CD8-positive, alpha-beta memory T cell (primary cell): ENCODE measurements at places on chromosomes 6 and 20.
A peak's percentile ranks its signal among the peaks of the same experiment; 100 is the strongest.

DNA sequence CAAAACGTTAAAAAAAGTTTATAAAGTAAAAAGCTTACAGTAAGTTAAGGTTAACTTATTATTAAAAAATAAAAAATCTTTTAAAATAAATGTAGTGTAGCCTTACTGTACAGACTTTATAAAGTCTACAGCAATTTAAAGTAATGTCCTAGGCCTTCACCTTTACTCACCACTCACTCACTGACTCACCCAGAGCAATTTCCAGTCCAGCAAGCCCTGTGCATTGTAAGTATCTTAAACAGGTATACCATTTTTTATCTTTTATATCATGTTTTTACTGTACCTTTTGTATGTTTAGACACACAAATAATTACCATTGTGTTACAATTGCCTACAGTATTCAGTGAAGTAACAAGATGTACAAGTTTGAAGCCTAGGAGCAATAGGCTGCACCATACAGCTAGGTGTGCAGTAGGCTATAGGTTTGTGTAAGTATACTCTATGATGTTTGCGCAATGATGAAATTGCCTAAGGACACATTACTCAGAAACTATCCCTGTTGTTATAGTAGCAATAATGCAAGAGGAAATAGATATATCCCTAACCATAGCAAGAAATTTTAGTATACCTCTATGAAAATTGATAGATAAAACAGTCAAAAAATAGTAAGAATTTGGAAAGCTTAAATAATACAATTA, 39.5 kb downstream of the FBXO5 start:
- DNase-seq, result no peak
- no peak overlapping the region for H3K4me3 ChIP-seq
- no peak overlapping the region for H3K27ac ChIP-seq
- H3K4me1 ChIP-seq, result peaks cover 5% of the 10 kb centered on the region
- H3K27me3 ChIP-seq, result no peaks in the 10 kb centered on the region
- H3K36me3 ChIP-seq, result no peaks in the 10 kb centered on the region

DNA sequence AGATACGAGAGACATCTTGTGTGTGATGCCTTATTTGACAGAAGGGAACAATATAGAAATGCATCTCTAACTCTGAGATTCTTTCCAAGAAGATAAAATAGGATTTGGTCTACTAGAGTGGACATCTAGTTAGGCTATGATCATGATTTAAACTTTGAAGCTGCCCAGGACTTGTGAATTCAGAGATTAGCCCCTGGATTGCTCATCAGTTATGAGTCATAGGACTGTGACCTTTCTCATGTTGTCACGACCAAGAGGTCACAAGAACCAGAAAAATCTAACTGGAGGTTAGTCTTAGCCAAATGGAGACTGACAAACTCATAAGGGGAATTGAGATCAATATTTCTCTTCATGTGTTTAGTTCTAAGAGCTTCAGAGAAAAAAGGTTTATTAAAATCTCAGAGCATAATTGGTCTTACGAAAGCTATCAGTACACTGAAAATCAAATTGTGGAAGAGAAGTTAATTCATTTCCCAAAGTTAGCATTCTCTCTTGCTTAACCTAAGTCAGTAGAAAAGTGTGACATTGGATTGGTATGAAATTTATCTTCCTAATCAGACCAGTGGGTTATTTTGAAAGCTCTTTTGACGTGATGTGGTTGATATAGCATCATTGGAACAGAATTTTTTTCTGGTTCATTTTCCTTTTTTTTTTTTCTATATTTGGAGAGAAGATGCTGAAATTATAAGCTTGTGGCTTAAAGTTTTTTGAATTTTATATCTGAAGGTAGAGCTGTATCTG, 245.7 kb downstream of the RNF144B start:
- no peaks in the 10 kb centered on the region for H3K36me3 ChIP-seq
- H3K27ac ChIP-seq, result no peak overlapping the region
- no peak overlapping the region for H3K4me3 ChIP-seq
- H3K27me3 ChIP-seq, result no peaks in the 10 kb centered on the region
- H3K4me1 ChIP-seq, result no peaks in the 10 kb centered on the region

- no peak for DNase-seq
- H3K4me3 ChIP-seq, result no peak overlapping the region
- H3K27me3 ChIP-seq, result peaks cover 68% of the 10 kb centered on the region
Observed at GRCh38 chr6:149933461-149933860, 8.4 kb upstream of the ULBP2 start.

DNA sequence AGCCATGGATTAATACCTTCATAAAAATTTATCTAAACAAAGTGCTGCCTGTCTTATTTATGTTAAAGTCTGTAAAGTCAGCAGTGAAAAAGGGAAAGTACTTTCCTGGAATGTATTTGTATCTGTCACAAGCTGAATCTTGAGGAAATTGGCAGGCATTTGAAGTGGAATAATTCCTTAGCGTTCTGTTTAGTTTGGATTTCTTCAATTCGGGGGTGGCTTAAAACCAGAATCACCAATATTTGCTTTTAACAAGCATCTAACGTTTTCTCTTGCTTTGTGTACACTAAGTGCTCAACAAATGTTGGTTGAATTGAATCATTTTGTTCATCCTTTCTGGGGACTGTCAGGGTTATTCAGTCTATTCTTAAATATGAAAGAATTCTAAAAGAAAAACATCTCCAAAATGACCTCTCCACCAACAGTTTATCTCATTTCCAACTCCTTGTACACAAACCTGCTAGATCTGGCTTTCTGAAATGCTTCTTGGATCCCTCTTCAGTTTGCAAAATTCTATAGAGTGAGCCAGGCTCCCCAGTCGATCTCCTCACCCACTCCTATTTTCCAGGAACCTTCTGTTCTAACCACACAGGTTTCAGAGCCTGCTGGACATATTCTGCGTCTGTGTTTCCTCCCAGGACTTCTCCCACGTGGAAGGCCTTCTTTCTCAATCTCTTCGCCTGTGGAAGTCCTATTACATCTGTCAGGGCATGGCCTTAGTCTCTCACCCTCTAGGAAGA, 2.0 kb upstream of the NPEPL1 start:
- peaks cover 6% of the 10 kb centered on the region for H3K36me3 ChIP-seq
- peaks cover 8% of the 10 kb centered on the region for H3K4me1 ChIP-seq
- H3K4me3 ChIP-seq, result no peak overlapping the region
- no peak overlapping the region for H3K27ac ChIP-seq

GRCh38 chr6:3732345-3733141, 19.0 kb downstream of the PXDC1 start:
- H3K4me1 ChIP-seq, result no peaks in the 10 kb centered on the region
- H3K27me3 ChIP-seq, result no peaks in the 10 kb centered on the region
- no peaks in the 10 kb centered on the region for H3K36me3 ChIP-seq
- DNase-seq, result peak; percentile 70

DNA sequence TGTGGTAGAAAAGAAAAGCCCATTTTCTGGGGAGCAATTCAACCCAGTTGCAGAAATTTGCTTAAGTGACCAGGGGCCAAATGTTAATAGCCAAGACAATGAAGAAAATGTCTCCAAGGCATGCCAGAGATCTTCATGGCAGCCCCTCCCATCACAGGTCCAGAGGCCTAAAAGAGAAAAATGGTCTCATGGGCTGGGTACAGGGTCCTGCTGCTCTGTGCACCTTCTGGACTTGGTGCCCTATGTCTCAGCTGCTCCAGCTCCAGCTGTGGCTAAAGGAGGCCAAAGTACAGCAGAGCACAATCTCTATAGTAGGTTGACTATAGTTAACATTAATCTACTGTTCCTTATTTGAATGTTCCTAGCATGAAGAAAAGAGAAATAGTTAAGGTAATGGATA, 44.7 kb downstream of the FRK start:
- DNase-seq, result no peak
- no peaks in the 10 kb centered on the region for H3K27me3 ChIP-seq
- no peaks in the 10 kb centered on the region for H3K36me3 ChIP-seq
- no peak overlapping the region for H3K4me3 ChIP-seq

GRCh38 chr20:2237059-2237458, 58.7 kb upstream of the TGM3 start:
- H3K27me3 ChIP-seq, result no peaks in the 10 kb centered on the region
- H3K4me1 ChIP-seq, result no peaks in the 10 kb centered on the region
- H3K4me3 ChIP-seq, result no peak overlapping the region
- no peaks in the 10 kb centered on the region for H3K36me3 ChIP-seq
- no peak overlapping the region for H3K27ac ChIP-seq

- no peaks in the 10 kb centered on the region for H3K4me1 ChIP-seq
- no peak overlapping the region for H3K27ac ChIP-seq
- H3K4me3 ChIP-seq, result no peak overlapping the region
- no peaks in the 10 kb centered on the region for H3K36me3 ChIP-seq
- no peaks in the 10 kb centered on the region for H3K27me3 ChIP-seq
Observed at GRCh38 chr6:74114428-74114827, 418.4 kb downstream of the CD109 start.

DNA sequence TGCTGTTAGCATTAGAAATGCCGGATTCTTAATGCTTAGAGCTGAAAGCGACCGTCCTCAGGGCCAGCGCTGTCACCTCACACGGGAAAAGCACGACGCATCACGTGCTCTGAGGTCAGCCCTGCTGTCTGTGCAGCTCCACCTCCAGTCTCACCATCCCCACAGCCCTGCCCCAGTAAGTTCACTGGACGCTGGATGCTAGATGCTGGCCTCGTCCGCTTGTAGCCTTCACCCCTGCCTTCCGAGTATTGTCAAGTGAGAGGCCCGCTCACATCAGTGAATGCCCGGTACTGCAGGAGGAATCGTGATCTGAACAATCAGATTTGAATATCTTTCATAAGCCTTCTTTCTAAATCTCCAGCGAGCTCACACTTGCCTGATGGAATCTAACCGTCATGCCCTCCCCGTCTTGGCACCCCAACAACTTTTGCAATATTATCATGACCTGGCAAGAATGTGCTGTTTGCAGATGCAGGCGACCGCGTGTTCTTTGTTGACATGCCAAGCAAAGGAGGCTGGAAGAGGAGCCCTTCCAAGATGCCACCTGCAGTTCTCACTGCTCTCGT, 64.9 kb downstream of the DLL1 start:
- DNase-seq, result no peak
- no peak overlapping the region for H3K27ac ChIP-seq
- no peaks in the 10 kb centered on the region for H3K27me3 ChIP-seq
- H3K4me3 ChIP-seq, result no peak overlapping the region
- H3K36me3 ChIP-seq, result no peaks in the 10 kb centered on the region

DNA sequence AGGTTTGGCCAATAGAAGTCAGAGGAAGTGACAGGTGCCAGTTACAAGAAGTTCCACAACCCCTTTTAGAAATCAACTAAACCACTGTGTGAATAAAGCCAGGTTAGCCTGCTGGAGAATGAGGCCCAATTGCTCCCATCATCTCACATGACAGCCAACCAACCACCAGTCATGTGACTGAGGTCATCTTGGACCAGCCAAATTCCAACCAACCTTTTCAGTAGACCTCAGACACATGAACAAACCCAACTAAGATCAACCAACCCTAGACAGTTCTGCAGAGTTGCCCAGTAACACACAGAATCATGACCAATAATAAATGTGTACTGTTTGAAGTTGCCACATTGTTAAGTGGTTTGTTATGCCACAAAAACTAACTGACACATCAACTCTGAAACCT, 44.6 kb upstream of the GGTLC1 start:
- no peak for DNase-seq
- H3K27ac ChIP-seq, result no peak overlapping the region
- H3K27me3 ChIP-seq, result no peaks in the 10 kb centered on the region
- no peaks in the 10 kb centered on the region for H3K36me3 ChIP-seq

- peaks cover 9% of the 10 kb centered on the region for H3K36me3 ChIP-seq
- no peak for DNase-seq
- H3K4me1 ChIP-seq, result no peaks in the 10 kb centered on the region
- no peak overlapping the region for H3K27ac ChIP-seq
Observed at GRCh38 chr6:166924531-166924930, 31.8 kb downstream of the RNASET2 start.

- no peaks in the 10 kb centered on the region for H3K36me3 ChIP-seq
- no peak overlapping the region for H3K4me3 ChIP-seq
- no peaks in the 10 kb centered on the region for H3K27me3 ChIP-seq
- no peaks in the 10 kb centered on the region for H3K4me1 ChIP-seq
Observed at GRCh38 chr6:124512431-124512830, 449.8 kb upstream of the RNF217 start.

DNA sequence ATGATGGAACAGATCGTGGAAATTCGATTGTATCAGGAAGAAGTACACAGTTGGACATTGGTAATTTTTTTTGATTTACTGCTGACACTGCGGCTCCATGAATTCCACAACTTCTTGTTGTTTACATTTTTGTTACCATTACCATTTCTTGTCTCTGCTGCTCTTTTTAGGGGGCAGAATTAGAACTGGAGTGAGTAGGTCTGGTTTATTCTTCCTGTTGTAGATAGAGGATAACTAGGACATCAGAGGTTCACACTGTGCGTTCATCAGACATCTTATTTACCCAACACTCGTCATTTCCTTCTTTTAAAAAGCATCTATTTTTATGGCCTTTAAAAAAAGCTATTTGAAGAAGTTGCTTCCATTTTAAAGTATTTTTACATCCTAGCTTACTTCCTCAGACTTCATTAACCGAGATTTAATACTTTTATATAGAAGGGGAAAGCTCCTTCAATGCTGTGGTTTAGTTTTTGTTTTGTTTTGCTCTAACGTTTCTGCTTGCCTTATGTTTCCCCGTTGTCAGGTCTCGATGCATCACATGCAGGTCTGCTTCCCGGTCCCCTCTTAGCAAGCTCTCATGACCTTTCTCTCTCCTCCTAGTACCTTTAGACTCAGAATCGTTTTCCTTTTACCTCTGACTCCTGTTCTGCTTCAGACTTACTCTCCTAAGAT, 139.1 kb downstream of the ARID1B start:
- no peak overlapping the region for H3K27ac ChIP-seq
- no peaks in the 10 kb centered on the region for H3K36me3 ChIP-seq
- DNase-seq, result no peak
- H3K4me1 ChIP-seq, result peaks cover 20% of the 10 kb centered on the region
- H3K4me3 ChIP-seq, result no peak overlapping the region

- no peaks in the 10 kb centered on the region for H3K27me3 ChIP-seq
- peaks cover 5% of the 10 kb centered on the region for H3K4me1 ChIP-seq
- no peak overlapping the region for H3K27ac ChIP-seq
- H3K36me3 ChIP-seq, result no peaks in the 10 kb centered on the region
- no peak for DNase-seq
Observed at GRCh38 chr6:38646166-38646878, 6.6 kb upstream of the BTBD9 start.

- no peaks in the 10 kb centered on the region for H3K27me3 ChIP-seq
- H3K27ac ChIP-seq, result no peak overlapping the region
- no peak for DNase-seq
- no peaks in the 10 kb centered on the region for H3K4me1 ChIP-seq
- no peaks in the 10 kb centered on the region for H3K36me3 ChIP-seq
- H3K4me3 ChIP-seq, result no peak overlapping the region
Observed at GRCh38 chr6:150212778-150213177, 69.9 kb downstream of the PPP1R14C start.
